ENCODE measurements at places on chromosomes 1 and 21.

DNA sequence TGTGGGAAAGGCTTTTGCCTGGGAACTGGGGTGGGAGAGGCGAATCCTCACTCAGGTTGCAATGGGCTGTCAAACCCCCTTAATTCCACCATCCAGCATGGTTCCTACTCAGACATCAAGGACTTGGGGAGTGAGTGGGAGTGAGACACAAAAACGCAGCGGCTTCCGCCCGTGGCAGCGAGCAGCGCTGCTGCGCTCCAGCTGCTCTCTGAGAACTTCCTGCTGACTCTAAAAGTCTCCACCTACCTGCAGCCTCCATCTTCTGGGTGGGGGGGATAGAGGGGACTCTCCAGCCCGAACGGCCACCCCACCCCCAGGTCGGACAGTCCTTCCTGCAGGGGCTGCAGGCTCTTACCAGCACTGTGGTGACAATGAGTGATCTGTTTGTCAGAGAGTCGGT lies 184.4 kb downstream of the GRIK3 start:
- DNase-seq = no peak

DNA sequence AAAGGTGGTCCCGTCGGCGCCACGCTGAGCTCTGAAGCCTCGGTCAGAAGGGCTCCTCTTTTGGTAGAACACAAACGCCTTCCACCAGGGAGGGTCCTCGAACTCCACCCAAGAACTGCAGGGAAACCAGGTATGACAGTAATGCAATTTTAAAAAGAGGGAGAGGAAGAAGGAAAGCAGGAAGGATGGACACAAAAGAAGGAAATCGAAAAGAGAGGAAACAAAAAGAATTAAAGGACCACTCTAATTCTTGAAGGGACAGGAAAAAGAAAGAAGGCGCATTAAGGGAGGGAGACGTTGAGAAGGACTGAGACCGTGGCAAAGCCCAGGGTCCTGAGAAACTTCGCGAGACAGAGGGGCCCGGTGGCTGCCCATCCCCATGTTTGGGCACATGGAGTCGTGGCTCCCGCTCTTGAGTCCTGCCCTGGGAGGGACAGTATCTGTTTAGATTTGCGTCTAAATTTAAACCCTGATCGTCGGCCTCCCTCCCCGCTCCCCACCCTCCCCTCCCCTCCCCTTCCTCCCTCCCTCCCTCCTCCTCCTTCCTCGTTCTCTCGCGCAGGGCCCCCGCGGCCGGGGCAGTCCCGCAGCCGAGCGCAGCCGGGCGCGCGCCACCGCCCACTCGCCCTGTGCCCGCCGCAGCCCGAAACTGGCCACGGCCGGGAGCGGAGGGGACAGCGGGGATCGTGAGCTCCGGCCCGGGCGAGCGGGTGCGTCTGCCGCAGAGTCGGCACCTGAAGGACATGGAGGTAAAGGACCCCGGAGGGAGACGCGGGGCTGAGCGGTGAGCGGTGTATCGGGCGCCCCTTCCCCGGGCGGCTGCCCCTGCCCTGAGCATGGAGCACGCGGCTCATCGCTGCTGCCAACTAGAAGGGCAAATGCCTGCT lies at the start of gene RCSD1:
Gene RCSD1 (plus strand): TSS at position 552 of the 887 bp plus-strand sequence. CDS start 192 bp downstream, at position 744.
- peak; percentile 55 for DNase-seq

DNA sequence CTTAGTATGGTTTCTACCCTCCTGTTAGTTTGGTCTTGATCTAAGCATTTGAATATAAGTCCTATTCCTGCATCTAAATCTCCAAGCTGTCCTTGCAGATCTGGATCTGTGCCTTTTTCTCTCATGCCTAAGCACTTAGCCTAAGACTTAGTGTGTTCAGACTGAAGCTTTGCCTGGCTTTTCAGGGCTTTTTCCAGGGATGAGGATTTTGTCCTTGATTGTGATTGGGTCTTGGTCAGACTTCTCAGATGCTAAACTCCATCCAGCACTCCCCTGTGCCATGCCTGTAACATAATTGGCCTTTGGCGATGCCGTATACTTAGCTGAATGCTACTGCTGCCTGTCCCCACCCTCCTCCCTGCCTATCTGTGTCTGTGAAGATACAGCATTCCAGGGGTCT lies 98.1 kb upstream of the NRIP1 start:
- DNase-seq = no peak

DNA sequence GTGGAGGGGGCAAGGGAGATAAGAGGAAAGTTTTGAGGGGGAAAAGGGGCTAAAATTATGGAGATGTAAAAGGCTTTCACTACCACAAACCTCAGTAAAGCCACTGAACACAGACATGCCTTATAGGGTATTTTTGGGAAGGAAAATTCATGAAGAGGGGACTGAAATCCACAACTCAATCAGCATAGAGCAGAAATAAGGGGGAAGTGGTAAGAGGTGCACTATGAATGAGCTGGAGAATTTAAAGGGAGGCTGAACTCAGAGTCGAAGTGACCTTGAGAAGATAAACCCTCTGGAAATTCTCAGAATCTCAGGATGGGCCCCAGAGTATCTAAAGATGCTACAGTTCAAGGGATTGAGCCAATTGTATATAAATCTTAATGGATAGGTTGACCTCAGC lies 15.3 kb downstream of the RHEX start:
- DNase-seq = no peak

DNA sequence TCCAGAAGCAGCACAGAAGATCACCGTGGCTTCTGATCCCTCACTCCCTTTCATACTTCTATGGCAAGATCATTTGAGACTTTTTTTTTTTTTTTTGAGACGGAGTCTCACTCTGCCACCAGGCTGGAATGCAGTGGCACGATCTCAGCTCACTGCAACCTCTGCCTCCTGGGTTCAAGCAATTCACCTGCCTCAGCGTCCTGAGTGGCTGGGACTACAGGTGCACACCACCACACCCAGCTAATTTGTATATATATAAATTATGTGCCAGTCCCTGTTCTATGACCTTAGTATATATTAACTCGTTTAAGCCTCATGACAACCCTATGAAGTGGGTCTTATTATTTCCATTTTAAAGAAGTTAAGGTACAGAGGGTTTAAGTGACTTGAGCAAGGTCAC lies 298.5 kb downstream of the VAV3 start:
- DNase-seq = no peak

- DNase-seq = peak; percentile 30
Observed at GRCh38 chr1:171884475-171884874, 43.2 kb downstream of the DNM3 start.

GRCh38 chr1:168045311-168045710 lies 91.4 kb downstream of the GPR161 start:
- DNase-seq = no peak

DNA sequence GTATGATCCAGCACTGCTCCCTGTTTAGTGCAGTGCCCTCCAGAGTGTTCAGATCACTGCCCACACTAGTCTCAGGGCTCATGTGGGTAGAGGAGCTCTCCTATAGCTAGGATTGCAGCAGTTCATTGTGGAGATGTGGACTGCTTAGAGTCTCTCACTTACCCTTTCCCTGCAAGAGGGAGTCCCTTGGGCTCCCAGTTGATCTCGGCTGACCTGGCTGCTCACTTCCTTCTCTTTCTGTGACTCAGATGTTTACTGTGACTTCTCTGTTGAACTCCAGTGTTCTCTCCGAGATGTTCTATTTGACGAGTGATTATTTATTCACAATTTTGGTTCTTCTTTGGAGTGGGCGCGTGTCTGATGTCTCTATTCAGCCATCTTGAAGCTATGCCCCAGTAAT lies 141.9 kb downstream of the PTBP2 start:
- DNase-seq = no peak

- DNase-seq = no peak
Observed at GRCh38 chr1:111436726-111437125, 9.2 kb upstream of the OVGP1 start.

- no peak for DNase-seq
Observed at GRCh38 chr1:178538192-178538916, 25.4 kb downstream of the TEX35 start.

DNA sequence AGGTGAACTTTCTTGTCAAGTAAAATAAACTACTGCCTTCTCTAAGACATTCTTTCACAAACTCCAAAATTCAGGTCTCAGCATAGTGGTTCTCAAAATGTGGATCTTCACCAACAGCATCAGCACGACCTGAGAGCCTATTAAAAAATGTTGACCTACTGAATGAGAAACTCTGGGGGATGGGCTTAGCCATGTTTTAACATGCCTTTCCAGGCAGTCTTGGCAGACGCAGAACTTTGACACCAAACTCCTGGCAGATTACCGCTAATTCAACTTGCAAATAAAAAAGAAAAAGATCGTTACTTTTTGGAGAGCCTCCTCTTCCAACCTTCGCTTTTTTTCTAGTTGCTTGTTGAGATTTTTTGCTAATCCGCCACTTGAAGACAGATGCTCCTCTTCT lies 35.1 kb downstream of the ARHGAP29 start:
- DNase-seq = no peak

DNA sequence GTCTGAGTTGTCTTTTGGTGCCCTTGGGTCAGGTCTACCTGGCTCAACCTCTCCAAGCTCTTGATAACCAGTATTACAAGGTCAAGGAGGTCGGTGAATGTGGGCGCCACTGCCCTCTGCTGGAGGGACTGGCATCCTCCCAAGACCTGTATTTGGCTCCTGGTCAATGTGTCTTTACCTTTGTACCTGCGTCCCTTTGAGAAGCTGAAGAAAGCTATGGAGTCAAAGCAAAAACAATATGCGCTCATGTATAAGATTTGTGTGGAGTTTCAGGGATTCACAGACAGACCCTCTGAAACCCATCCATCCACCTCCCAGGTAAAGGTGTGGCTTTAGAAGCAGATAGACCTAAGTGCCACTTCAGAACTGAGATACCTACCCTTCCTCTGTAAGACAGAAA lies 61.8 kb upstream of the NBL1 start:
- peak; percentile 71 for DNase-seq

- no peak for DNase-seq
Observed at GRCh38 chr1:67740543-67740942, 55.5 kb downstream of the GADD45A start.

GRCh38 chr1:33696962-33697361 lies 166.9 kb upstream of the HMGB4 start:
- no peak for DNase-seq

DNA sequence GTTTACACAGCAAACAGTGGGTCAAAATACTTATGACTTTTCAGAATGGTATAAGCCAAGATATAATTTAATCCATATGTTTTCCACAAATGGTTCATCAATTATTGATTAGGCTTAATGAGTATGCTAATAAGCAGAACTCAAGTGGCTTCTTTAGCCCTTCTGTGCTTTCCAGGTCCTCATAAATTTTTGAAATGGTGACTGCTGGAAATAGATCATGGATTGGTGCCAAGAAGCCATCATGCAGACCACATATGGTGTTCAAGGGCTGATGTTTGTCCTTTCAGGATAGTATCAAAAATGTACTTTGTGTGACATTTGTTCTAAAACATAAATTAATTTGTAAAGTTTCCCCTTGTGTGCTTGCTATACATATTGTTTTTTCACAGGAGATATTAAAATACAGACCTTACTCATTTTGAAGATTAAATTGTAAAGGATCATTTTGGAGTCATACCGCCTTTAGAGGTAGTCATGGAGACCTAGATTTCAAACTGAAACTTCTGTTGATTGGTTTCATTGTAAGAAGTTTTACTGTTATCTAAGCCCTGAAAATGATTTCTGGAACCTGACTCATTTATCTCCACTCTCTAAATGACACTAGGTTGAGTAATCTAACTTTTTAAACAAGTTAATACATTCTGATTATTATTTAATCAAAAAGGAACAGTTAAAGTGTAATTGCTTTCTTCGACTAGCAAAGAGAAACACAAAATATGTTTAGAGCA lies 507.9 kb downstream of the PLA2G4A start:
- no peak for DNase-seq

GRCh38 chr1:1527092-1527816 lies 13.2 kb downstream of the TMEM240 start:
- DNase-seq = no peak

All from KBM-7 (cell line).